ENCODE measurements at places on chromosomes 2 and 18. TPM values are rescaled to one million over a fixed set of nuclear protein-coding genes. Genes with fewer than 3 reads are reported as not detected.
A peak's percentile ranks its signal among the peaks of the same experiment; 100 is the strongest.

GRCh38 chr2:1403565-1403964 lies 9.7 kb upstream of the TPO start:
- H3K36me3 ChIP-seq = no peaks in the 10 kb centered on the region
- no peak overlapping the region for H3K4me3 ChIP-seq
- H3K27me3 ChIP-seq = no peaks in the 10 kb centered on the region
- H3K27ac ChIP-seq = no peak overlapping the region
- no peaks in the 10 kb centered on the region for H3K4me1 ChIP-seq

- no peaks in the 10 kb centered on the region for H3K36me3 ChIP-seq
- H3K4me3 ChIP-seq = no peak overlapping the region
- no peak overlapping the region for H3K27ac ChIP-seq
- DNase-seq = no peak
- H3K27me3 ChIP-seq = no peaks in the 10 kb centered on the region
- no peaks in the 10 kb centered on the region for H3K4me1 ChIP-seq
Measured at GRCh38 chr18:30492552-30493129, 549.9 kb downstream of the DSC3 start.

GRCh38 chr18:70397259-70397925 lies 108.5 kb downstream of the SOCS6 start:
- H3K4me1 ChIP-seq = no peaks in the 10 kb centered on the region
- H3K36me3 ChIP-seq = no peaks in the 10 kb centered on the region
- no peak overlapping the region for H3K4me3 ChIP-seq
- DNase-seq = no peak
- no peaks in the 10 kb centered on the region for H3K27me3 ChIP-seq

DNA sequence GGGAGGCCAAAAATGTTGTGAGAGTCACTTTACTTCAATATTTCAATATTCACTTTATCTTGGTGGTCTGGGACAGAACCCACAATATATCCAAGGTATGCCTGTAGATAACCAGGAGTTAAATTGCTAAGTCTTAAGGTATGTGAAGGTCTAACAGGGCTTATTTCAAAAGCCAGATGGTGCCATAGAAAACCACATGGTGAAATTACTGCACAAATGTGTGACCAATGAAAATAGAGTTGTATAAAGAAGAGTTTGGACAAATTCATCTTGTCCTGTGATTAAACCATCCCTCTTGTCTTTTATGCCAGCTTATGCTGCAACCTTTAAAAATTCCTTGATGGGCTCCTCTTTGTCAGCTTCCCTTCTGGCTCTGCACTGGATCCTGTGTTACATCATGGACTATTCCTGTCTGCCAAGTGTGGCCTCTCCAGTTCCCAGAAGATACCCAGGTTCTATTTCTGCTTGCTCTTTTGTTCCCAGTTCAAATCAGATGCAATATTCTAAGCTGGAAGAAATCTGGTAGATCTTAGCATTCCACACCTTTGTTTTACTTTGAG lies 46.8 kb downstream of the ANTXR1 start:
- peaks cover 8% of the 10 kb centered on the region for H3K36me3 ChIP-seq
- no peaks in the 10 kb centered on the region for H3K27me3 ChIP-seq
- H3K4me1 ChIP-seq = peaks cover 5% of the 10 kb centered on the region
- no peak overlapping the region for H3K4me3 ChIP-seq
- peak; percentile 41 for DNase-seq

DNA sequence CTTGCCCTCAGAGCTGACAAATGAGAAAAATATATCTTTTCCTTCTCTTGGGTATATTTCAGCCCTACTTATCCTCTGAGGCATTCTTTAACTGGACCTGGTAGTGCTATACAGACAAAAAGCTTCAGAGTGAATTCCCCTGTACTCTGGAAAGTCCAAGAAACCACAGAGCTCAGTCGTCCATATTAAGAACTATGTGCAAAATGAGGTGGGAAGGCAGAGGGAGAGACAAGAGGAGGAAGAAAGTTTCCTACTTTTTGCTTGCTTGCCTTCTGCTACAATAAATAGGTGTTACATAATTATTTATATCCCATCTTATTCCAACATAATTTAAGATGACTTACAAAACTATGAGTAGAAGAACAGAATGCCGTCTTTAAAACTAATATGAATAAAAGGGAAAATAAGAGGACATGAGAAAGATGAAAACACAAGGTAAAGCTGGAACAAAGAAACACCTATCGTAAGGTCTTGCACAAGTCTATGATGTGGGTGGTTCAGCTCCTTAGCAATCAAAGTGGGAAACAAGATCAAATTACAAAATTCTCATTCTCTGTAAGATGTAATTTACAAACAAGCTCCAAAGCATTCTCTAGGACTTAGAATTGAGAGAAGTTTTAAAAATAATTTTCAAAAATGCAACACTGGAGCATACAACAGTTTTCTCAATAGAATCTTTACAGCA lies 97.9 kb downstream of the BAZ2B start:
- no peaks in the 10 kb centered on the region for H3K27me3 ChIP-seq
- no peak overlapping the region for H3K4me3 ChIP-seq
- no peak overlapping the region for H3K27ac ChIP-seq
- no peaks in the 10 kb centered on the region for H3K36me3 ChIP-seq
- DNase-seq = no peak

GRCh38 chr2:210591663-210592062 lies 35.3 kb downstream of the CPS1 start:
- H3K27ac ChIP-seq = no peak overlapping the region
- no peaks in the 10 kb centered on the region for H3K27me3 ChIP-seq
- no peak for DNase-seq
- H3K36me3 ChIP-seq = no peaks in the 10 kb centered on the region
- H3K4me3 ChIP-seq = no peak overlapping the region

- H3K27ac ChIP-seq = no peak overlapping the region
- peaks cover 14% of the 10 kb centered on the region for H3K4me1 ChIP-seq
- peaks cover 25% of the 10 kb centered on the region for H3K27me3 ChIP-seq
- H3K4me3 ChIP-seq = no peak overlapping the region
- no peaks in the 10 kb centered on the region for H3K36me3 ChIP-seq
Measured at GRCh38 chr18:79960921-79961526, 3.4 kb upstream of the HSBP1L1 start.

- no peak overlapping the region for H3K4me3 ChIP-seq
- H3K27me3 ChIP-seq = no peaks in the 10 kb centered on the region
- H3K4me1 ChIP-seq = no peaks in the 10 kb centered on the region
- no peaks in the 10 kb centered on the region for H3K36me3 ChIP-seq
- H3K27ac ChIP-seq = no peak overlapping the region
Measured at GRCh38 chr18:76667603-76668002, 154.8 kb upstream of the ZNF236 start.

DNA sequence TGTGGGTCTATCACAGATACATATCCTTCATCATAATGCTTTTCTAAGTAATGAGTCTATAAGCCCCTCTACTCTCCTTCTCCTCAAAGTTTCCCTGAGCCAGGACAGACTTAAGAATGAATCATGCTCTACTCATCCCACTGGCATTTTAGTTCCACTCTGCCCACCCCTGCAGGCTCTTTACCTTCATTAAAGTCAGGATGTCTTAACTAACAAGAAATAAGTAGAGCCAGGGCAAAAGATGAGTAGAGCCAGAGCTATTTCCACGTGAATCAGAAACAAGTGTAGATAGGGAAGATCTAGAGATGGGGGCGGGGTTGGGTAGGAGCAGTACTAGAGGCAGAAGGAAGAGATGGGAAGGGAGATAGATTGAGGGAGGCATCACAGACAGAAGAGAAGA lies 790.5 kb downstream of the RNF144A start:
- no peaks in the 10 kb centered on the region for H3K4me1 ChIP-seq
- no peak overlapping the region for H3K27ac ChIP-seq
- no peaks in the 10 kb centered on the region for H3K36me3 ChIP-seq

GRCh38 chr2:152826581-152827279 lies 108.3 kb downstream of the ARL6IP6 start:
- no peak overlapping the region for H3K4me3 ChIP-seq
- no peak overlapping the region for H3K27ac ChIP-seq
- no peaks in the 10 kb centered on the region for H3K4me1 ChIP-seq
- DNase-seq = peak; percentile 2
- H3K36me3 ChIP-seq = no peaks in the 10 kb centered on the region

GRCh38 chr2:17879137-17879912 lies 858 bp downstream of the KCNS3 start:
- peak overlapping the region; percentile 62 for H3K27ac ChIP-seq
- H3K4me3 ChIP-seq = peak overlapping the region; percentile 79
- no peaks in the 10 kb centered on the region for H3K36me3 ChIP-seq
- H3K4me1 ChIP-seq = peaks cover 19% of the 10 kb centered on the region
- DNase-seq = peak; percentile 86

GRCh38 chr2:216216951-216217903 lies 108.1 kb downstream of the XRCC5 start:
- DNase-seq = no peak
- peaks cover 5% of the 10 kb centered on the region for H3K4me1 ChIP-seq
- H3K4me3 ChIP-seq = no peak overlapping the region
- no peak overlapping the region for H3K27ac ChIP-seq

- H3K4me3 ChIP-seq = no peak overlapping the region
- peaks cover 7% of the 10 kb centered on the region for H3K4me1 ChIP-seq
- no peaks in the 10 kb centered on the region for H3K27me3 ChIP-seq
- peak; percentile 88 for DNase-seq
Measured at GRCh38 chr2:18398833-18399232, 161.6 kb downstream of the RDH14 start.

- DNase-seq = no peak
- H3K36me3 ChIP-seq = no peaks in the 10 kb centered on the region
- no peak overlapping the region for H3K4me3 ChIP-seq
- H3K27me3 ChIP-seq = no peaks in the 10 kb centered on the region
- peaks cover 2% of the 10 kb centered on the region for H3K4me1 ChIP-seq
- peak overlapping the region; percentile 65 for H3K27ac ChIP-seq
Measured at GRCh38 chr2:201219328-201220096, 36.6 kb downstream of the CASP10 start.

DNA sequence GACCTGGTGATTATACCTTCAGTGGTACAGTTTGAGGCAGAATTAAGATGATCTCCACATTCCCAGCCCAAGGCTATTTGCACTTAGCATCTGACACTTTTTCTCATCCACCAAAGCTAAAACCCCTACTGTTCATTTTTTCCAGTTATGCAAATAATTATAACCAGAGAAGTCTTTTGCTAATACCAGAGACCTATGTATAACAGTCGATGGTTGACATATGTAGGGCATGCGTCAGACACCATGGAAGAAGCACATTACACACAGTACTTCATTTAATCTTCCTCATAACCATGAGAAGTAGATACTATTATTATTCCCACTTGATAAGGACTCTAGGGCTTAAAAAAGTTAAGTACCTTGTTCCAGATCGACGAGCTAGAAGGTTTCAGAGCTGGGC lies 36.5 kb downstream of the AP1S3 start:
- DNase-seq = no peak
- no peaks in the 10 kb centered on the region for H3K4me1 ChIP-seq
- H3K27me3 ChIP-seq = no peaks in the 10 kb centered on the region
- H3K4me3 ChIP-seq = no peak overlapping the region

GRCh38 chr2:113391073-113391472 lies 46.4 kb upstream of the ZNG1B start:
- H3K36me3 ChIP-seq = no peaks in the 10 kb centered on the region
- DNase-seq = no peak
- H3K4me1 ChIP-seq = no peaks in the 10 kb centered on the region
- H3K4me3 ChIP-seq = no peak overlapping the region
- no peaks in the 10 kb centered on the region for H3K27me3 ChIP-seq

DNA sequence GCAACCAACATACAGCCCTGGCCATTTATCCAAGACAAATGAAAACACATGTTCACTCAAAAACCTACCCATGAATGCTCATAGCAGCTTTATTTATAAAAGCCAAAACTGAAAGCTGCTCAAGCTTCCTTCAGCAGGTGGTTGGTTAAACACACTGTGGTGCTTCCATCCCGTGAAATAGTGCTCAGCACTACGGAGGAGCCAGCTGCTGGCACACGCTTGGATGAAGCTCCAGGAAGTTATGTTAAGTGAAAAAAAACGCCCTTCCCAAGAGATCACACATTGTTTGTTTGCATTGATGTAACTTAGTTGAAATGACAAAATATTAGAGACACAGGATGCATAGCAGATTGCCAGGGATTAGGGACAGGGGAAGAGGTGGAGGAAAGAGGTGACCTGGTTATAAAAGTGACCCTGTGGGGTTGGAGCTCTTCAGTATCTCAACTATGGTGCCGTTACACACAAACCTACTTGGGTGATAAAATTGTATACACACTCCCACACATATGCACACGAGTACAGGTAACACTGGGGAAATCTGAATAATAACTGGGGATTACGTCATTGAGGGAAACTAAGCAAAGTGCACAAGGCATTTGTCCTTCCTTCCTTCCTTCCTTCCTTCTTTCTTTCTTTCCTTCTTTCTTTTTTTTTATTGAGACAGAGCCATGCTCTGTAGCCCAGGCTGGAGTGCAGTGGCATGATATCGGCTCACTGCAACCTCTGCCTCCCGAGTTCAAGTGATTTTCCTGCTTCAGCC lies 6.2 kb upstream of the ALPG start:
- no peak overlapping the region for H3K4me3 ChIP-seq
- no peak for DNase-seq
- H3K4me1 ChIP-seq = no peaks in the 10 kb centered on the region
- peaks cover 13% of the 10 kb centered on the region for H3K27me3 ChIP-seq
- H3K36me3 ChIP-seq = no peaks in the 10 kb centered on the region
- H3K27ac ChIP-seq = no peak overlapping the region

DNA sequence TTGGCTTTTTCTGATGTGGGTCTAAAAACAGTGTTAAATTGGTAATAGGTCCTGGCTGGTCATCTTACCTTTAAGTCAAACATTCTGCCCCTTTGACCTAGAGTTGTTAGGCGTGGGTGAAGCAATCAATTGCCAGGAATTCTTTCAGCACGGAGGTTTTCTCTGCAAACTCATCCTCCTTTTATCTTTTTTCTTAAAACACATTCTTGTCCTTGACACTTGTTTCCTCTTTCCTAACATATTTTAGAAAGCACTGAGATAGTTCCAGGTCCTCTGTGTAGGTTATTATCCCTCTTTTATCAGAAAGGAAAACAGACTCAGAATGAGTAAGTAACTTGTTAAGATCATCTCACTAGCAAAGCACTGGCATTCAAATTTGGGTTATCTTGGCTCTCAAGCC lies 18.6 kb upstream of the AP1S3 start:
- no peaks in the 10 kb centered on the region for H3K27me3 ChIP-seq
- H3K4me3 ChIP-seq = no peak overlapping the region
- H3K27ac ChIP-seq = no peak overlapping the region
- no peaks in the 10 kb centered on the region for H3K4me1 ChIP-seq
- DNase-seq = no peak

- H3K27me3 ChIP-seq = no peaks in the 10 kb centered on the region
- no peak overlapping the region for H3K27ac ChIP-seq
- peaks cover 3% of the 10 kb centered on the region for H3K36me3 ChIP-seq
- no peak for DNase-seq
Measured at GRCh38 chr2:174794851-174795374, 30.6 kb upstream of the CHRNA1 start.

- peak overlapping the region; percentile 59 for H3K27ac ChIP-seq
- H3K4me1 ChIP-seq = peaks cover 37% of the 10 kb centered on the region
- no peaks in the 10 kb centered on the region for H3K27me3 ChIP-seq
Measured at GRCh38 chr2:28977176-28977875, 3.8 kb upstream of the TOGARAM2 start.

The REL gene
- total RNA-seq = 6.7 TPM

The NAT8 gene
- not detected for total RNA-seq

The CELF4 gene
- 0.18 TPM for total RNA-seq

The STAT4 gene
- 1.6 TPM for total RNA-seq

The POMC gene
- total RNA-seq = 3.5 TPM

The BUB1 gene
- total RNA-seq = 9.0 TPM

The FSHR gene
- total RNA-seq = 0.31 TPM

The ZNF142 gene
- total RNA-seq = 7.0 TPM

The SPEG gene
- total RNA-seq = 176 TPM

The STRN gene
- 25.4 TPM for total RNA-seq

The KCTD18 gene
- total RNA-seq = 12.0 TPM

The NPHP1 gene
- 6.9 TPM for total RNA-seq

The SPATS2L gene
- 144 TPM for total RNA-seq

The GPC1 gene
- total RNA-seq = 21.1 TPM

The DCC gene
- total RNA-seq = 0.13 TPM

The ACADL gene
- 5.2 TPM for total RNA-seq

Data from muscle of leg (tissue), 16 donors.